HFFc6 (cell line): ENCODE measurements at places on chromosomes 16 and 17. TPM values are rescaled to one million over a fixed set of nuclear protein-coding genes. Genes with fewer than 3 reads are reported as not detected.

DNA sequence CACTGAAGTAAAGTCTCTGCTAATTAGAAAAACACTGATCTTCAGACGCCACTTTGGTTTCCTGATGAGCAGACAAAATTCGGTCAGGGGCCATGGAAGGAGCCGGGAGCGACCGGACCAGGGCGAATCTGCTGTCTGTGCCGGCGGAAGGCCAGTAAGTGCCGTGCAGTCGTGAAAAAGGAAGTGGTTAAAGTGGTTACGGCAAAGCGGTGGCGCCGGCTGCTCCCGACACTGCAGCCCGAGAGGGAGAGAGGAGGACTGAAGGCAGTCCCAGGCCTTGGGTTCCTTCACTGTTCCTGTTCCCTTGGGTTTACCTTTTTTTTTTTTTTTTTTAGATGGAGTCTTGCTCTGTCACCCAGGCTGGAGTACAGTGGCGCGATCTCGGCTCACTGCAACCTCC is 17.3 kb upstream of the HEXD start:
- DNase-seq, result no peak

DNA sequence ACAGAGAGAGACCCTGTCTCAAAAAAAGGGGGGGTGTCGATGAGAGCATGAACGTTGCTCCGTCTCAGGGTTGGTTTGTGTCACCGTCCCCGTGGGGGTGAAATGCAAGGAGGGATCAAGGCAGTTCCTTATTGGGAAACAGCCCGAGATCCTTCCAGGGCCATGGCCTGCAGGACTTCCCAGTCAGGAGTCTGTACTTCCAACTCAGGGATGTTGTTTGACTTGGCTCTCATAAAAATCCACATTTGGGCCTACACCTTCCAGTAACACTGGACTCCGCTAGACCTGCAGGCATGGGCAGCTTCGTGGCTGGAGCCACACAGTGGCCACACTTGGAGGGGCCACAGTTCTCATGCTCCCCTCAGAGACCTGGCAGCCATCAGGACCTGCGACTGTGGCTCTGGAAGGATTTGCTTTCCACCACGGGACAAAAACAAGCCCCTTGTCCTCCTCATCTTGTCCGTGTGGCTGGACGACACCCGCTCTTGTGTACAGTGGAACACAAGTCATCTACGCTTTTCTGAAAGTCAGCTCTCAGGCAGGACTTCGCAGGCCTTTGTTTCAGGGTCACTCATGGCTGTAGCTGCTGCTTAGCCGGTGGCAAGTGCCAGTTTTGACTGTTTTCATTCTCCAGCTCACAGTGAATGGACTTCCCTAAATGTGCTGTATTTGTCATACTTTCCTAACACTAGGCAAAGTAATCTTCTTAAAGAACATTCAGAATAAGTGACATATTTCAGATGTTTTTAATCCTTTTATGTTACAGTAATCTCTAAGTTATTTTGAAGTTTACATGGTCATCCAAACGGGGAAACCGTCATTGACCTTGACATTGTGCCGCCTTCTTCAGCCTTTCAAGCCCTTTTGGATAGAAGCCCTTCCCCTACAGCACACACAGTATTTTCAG is 24.2 kb upstream of the IL17C start:
- DNase-seq, result no peak

DNA sequence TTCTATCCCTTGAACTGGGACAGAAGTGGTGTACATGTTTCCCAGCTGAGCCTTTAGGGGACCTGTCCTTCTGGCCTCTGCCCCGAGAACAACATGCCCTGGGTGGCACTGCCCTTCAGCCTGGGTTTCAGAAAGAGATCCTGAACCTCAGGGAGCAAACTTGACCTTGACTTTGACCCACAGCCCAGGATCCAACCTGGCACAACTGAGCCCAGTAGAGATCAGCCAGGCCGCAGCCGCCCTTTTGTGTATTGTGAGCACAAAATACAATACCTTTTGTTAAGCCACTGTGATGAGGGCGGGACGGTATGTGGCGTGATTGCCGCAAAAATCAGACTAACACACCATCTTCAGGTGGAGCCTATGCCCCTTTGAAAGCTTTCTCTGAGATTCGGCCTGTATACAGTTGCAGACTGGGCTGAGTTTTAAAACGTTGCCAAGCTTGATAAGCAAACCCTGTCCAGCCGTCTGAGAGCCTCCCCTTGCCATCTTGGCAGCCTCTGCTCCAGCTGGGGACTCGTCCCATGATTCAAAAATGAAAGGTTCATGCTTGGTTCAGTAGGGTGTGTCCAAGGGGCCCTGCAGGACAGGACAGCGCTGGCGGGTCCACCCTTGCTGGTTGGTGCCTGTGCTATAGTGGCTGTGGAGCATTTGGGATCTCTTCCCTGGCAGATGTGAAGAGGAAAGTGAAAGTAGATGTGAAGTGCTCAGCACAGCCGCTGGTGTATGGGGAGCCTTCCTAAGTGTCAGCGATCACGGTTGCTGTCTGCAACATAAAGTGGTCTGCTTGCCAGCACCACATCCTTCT is 40.3 kb downstream of the FOXL1 start:
- DNase-seq, result no peak

DNA sequence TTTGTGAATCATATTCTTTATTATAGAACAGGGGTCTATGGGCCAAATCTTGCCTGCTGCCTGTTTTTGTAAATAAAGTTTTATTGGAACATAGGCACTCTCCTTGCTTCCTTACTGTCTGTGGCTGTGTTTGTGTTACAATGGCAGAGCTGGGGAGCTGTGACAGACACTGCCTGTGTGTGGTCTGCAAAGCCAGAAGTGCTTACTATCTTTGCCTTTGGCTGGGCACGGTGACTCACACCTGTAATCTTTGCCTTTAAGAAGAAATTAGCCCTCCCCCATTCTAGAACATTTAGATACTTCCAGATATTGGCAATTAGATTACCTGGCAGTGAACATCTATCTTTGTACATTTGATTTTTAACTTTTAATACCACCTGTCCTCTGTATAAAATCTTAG is 308.3 kb downstream of the FOXL1 start:
- no peak for DNase-seq

- no peak for DNase-seq
These were observed 91.4 kb downstream of the ANKRD11 start for GRCh38 chr16:89398924-89399323.

- DNase-seq, result peak; percentile 72
These were observed 20.0 kb downstream of the TRAF4 start for GRCh38 chr17:28763804-28764266.

GRCh38 chr16:14101415-14101814 is 30.3 kb downstream of the MRTFB start:
- DNase-seq, result no peak

GRCh38 chr17:78343543-78344201 is 16.2 kb downstream of the SOCS3 start:
- DNase-seq, result no peak

- DNase-seq, result no peak
These were observed 37.2 kb upstream of the BCAR1 start for GRCh38 chr16:75288596-75289120.

DNA sequence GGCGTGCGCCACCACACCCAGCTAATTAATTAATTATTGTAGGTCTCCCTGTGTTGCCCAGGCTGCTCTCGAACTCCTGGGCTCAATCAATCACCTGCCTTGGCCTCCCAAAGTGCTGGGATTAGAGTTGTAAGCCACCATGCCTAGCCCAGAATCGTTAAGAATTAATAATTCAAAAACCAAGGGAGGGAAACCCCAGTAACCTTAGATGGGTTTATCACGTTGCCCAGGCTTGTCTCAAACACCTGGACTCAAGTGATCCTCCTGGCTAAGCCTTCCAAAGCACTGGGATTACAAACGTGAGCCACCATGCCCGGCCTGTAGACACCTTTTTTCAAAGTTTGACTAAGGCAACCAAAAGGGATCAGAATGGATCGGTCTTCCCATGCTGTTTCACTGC is 21.6 kb downstream of the CD300LF start:
- DNase-seq, result no peak

DNA sequence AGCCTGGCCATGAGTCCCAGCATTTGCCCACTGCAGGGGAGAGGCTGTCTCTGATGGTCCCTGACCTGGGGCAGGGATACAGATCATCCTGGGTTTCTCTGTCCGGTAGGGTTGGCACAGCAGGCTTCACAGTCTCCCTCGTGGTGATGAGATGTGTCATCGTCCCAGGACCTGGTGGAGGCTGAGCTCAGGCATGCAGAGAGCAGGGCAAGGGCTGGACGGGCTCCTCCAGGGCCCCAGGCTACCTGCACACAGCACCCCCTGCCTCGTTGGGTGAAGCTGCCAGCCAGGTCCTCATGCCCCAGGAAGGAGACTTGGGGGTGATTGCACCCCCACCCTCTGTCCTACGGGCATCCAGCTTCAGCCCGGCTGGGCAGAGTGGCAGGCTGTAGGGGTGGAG is 155.8 kb upstream of the GSE1 start:
- peak; percentile 17 for DNase-seq

DNA sequence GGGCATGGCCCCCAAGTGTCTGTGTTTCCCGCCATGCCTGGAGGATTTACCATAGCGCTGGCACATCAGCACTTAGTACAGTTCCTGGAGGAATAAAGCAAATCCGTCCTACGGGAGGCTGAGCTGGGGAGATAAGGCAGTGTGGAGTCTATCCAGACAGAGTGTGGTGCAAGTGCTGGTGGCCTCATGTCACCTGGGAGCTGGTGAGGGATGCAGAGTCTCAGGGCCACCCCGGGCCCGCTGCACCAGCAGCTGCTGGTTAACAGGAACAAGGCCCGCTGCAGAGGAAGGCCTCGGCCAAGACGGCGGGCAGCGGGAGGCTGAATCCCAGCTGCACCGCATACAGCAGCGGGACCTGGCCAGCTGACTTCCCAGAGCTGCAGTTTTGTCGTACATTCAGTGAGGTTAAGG is 57.3 kb upstream of the CDC42EP4 start:
- no peak for DNase-seq

GRCh38 chr17:22570144-22570845 is 878.0 kb downstream of the KCNJ18 start:
- no peak for DNase-seq

- DNase-seq, result no peak
These were observed 56.1 kb upstream of the MAF start for GRCh38 chr16:79656553-79657115.

DNA sequence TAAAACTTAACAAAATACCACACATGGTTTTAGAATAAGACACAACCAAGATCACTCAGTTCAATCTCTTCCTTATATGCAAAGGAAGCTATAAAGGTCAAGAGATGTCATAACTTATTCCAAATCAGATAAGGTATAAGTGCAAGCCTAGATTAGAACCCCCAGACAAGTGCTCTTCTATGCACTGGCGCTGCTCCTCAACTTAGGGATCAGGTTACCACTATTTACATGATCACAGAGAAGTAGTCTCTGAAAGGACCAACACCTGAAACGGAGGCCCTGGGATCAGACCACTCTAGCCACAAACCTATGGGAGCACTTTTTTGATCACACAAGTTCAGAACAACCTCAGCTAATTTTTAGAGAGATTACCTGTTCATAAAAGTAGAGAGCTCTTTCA is 16.6 kb downstream of the COPS3 start:
- no peak for DNase-seq

DNA sequence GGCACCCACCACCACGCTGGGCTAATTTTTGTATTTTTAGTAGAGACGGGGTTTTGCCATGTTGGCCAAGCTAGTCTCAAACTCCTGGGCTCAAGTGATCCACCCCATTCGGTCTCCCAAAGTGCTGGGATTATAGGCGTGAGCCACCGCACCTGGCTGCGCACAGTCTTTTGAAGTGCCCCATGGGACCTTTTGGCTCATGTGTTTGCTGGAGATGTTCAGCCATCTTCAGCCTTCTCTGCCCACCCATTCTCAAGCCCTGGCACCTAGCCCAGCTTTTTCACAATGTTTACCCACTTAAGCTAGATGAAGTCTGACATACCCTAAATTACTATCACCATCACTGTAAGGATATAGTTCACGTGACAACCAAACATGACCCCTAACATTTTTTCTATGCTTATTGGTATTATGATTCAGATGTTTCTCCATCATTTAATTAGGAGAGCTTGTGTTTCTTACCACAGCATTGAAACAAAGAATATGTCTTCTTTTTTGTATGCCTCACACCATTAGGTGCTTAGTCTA is 32.3 kb downstream of the PECAM1 start:
- DNase-seq, result no peak

GRCh38 chr16:69918241-69918640 is 32.9 kb upstream of the CLEC18A start:
- DNase-seq, result peak; percentile 7

DNA sequence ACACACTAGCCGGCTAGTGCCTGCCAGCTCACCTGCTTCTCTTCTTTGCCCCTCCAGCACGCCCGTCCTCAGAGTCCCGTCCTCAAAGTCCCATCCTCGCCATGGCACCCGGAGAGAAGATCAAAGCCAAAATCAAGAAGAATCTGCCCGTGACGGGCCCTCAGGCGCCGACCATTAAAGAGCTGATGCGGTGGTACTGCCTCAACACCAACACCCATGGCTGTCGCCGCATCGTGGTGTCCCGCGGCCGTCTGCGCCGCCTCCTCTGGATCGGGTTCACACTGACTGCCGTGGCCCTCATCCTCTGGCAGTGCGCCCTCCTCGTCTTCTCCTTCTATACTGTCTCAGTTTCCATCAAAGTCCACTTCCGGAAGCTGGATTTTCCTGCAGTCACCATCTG is 3.6 kb downstream of the SCNN1G start:
- DNase-seq, result no peak

CCL13 gene
- total RNA-seq, result not detected in 3 replicates

RILP gene
- 5.1 to 5.4 TPM (median 5.3 TPM) in 3 replicates for total RNA-seq

OTOA gene
- not detected in 3 replicates for total RNA-seq

CCL1 gene
- not detected in 3 replicates for total RNA-seq

PYCARD gene
- 15.2 to 23.1 TPM (median 15.6 TPM) in 3 replicates for total RNA-seq

TP53TG3C gene
- total RNA-seq, result not detected in 3 replicates
